ENCODE measurements at places on chromosomes 6 and 20.

GRCh38 chr20:23639490-23639958 lies 1.8 kb upstream of the CST3 start:
- no peak for DNase-seq

- DNase-seq, result no peak
Observed at GRCh38 chr6:83044091-83044768, 21.4 kb downstream of the UBE3D start.

DNA sequence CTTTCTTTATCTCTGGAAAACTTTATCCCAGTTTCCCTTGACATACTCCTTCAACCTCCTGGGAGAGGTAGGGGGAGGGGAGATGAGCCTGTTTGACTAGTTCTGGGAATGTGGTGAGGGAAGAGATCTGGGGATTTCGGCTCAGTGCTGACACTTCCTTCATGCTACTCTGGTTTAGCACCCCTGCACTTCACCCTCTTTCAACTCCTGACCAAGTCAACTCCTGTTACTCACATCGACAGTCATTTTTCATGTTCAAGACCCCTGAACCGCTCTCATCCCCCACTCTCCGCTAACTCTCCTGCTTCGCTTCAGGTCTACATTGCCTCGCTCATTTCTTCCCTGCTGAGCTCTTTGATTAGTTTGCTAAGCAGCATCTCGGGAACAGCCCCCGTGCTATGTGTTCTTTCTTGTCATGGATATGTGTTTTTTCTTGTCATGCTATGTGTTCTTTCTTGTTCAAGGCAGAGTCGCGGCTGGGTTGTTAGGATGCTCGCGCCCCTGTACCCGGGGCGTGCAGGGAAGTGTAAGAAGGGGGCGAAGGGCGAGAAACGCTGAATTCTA lies 16.6 kb upstream of the TRIM27 start:
- DNase-seq, result no peak

GRCh38 chr20:5776077-5776476 lies 25.9 kb downstream of the SHLD1 start:
- DNase-seq, result no peak

DNA sequence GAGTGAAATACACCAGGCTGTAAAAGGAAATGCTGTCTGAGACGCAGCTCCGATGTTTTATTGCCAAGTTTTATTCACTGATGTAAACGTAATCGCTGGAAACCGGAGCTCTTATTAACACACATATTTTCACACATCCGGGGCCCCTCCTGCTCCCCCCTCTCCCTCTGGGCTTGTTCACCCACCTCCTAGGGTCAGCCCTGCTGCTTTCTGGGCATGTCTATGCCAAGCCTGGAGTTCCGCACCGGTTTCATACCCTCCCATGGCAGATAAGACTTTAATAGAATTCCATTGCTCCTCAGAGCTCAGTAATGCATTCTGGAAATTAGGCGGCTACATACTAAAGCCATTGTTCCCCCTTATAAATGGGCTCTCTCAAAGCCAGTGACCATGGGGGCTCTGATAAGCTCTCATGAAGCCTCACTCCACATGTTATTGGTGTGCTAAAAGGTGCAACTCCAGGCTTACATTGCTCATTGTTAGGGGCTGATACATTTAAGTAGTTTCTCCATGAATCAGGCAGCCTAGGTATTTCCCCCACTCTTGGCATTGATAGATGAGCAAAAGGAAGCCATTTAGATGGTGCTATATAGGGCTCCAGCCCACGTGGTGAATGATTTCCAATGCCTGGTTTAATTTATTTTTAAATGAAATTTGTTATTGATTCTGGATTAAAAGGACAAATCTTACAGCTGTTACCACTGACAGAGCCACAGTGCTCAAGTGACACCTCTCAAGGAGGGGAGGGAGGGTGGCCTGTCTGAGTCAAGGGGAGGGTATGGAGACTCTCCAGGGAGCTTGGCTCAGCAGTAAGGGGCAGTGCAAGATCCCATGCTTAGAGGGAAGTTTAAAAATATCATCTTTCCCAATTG lies 4.5 kb upstream of the VSTM2L start:
- no peak for DNase-seq

DNA sequence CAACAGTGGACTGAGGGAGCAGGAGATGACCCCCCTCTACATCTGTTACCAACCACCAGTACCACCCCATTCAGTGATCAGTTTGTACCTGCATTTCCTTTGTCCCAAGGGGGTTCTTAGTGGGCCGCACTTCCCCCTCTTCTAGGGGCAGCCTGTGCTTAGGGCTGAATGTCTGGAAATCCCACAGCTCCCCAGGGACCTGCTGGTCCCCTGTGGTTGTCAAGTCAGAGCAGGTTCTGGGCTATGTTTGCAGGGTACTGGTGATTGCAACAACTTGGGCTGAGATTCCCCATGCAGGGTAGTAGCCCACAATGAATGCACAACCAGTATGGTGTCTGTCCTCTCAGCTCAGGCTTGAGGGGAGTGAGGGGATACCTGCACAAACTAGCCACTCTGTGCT lies 39.7 kb upstream of the COL10A1 start:
- DNase-seq, result no peak

DNA sequence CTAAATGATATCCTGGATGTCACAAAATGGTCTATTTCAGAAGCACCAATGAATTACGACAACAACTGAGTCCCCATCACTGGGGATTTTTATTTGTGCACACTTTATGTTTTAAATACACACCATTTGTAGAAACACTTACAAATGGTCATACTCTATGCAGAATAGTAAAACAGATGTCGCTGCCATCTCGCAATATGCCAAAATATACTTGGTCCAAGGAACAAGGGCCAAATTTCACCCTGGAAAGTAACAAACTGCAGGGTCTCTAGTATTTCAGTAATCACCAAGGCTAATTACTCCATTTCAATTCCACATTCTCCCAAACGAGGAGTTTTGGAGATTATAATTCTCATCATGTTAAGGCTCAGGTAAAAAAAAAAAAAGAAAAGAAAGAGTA lies 215.2 kb downstream of the LMBRD1 start:
- no peak for DNase-seq

DNA sequence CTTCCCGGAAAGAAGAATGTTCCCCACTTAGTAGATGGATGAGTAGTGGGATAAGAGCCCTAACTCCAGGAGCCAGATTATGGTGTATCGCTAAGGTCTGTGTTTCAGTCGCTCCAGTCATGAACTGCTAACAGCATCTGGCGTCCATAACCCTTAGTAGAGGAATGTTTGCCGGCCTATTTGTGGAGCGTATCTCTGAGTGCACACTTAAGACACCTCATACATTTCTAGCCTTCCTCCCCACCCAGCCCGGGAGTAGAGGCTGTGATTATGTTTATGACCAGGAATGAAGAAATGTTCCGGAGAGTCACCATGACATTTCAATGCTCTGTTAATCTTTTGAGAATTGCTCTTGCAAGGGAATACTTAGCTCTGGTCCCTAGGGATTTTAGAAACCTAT lies 251.1 kb upstream of the SOX4 start:
- DNase-seq, result no peak

GRCh38 chr6:113281431-113281830 lies 575.7 kb upstream of the MARCKS start:
- no peak for DNase-seq

GRCh38 chr6:37982317-37982716 lies 162.8 kb downstream of the ZFAND3 start:
- no peak for DNase-seq

DNA sequence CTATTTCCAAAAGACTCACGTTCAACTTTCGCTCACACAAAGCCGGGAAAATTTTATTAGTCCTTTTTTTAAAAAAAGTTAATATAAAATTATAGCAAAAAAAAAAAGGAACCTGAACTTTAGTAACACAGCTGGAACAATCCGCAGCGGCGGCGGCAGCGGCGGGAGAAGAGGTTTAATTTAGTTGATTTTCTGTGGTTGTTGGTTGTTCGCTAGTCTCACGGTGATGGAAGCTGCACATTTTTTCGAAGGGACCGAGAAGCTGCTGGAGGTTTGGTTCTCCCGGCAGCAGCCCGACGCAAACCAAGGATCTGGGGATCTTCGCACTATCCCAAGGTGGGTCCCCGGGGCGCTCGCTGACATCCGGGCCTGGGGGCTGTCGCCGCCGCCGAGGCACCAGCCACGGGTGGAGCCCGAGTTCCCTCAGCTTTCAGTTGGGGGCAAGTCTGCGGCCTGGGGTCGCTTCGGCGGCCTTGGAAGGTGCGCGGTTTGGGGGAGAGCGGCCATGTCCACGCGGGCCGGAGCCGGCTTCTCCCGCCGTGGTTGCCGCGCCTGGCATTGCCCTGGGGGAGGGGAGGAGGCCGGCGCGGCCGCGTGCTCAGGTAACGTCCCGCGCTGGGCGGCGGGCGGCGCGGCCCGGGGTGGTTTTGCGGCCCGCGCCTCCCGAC lies 429 bp downstream of the AMD1 start:
- DNase-seq, result no peak

DNA sequence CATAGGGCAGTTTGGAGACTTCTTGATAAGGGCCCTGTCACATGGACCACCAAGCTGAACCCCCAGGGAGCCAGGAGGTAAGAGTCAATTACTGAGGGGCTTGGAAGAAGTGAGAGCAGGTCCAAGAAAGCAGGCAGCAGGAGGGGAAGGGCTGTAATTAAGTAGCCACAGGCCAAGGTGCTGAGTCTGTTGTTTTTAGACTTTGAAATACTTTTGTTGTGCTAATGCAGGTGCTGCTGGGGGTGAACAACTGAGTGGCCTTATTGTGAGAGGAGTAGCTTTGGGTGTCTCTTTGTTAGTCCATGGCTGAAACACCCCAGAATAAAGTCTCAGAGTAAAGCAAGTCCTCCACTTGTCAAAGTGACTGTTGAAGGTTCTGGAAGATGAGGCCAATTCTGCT lies 267.0 kb upstream of the SUPT3H start:
- DNase-seq, result no peak

- no peak for DNase-seq
Observed at GRCh38 chr20:23412026-23412425, 9.3 kb downstream of the NAPB start.

- no peak for DNase-seq
Observed at GRCh38 chr6:10146715-10147451, 268.0 kb downstream of the TFAP2A start.

DNA sequence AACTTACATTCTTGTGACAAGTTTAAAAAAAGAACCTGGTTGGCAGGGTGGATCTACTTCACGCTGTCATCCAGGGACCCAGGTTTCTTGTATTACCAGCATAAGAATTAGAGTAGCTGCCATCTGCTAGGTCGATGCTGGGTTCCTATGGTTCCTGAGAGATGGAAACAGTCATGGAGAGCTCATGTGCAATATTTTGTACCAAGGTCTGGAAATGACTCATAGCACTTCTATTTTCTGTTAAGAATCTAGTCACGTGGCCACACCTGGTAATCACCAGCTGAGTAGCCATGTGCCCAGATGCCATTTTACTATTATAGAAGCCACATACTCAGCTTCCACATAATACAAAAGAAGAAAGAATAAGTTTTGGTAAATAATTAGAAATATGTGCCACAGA lies 171.3 kb downstream of the CD83 start:
- DNase-seq, result no peak

DNA sequence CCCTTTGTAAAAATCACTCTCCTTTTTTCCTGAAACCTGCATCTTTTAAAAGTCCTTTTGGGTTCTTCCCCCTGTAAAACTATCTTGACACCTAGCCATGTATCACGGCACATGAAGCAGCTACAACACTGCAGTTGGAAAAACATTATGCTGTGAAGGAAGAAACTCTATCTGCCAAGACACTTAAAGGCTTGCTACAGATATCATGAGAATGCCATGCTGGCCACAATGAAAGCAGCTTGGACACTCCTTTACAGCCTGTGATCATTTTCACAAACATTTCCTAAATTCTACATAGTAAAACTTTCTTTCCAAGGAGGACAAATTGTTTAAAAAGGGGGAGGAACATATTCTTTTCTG lies 31.8 kb downstream of the CNKSR3 start:
- no peak for DNase-seq

DNA sequence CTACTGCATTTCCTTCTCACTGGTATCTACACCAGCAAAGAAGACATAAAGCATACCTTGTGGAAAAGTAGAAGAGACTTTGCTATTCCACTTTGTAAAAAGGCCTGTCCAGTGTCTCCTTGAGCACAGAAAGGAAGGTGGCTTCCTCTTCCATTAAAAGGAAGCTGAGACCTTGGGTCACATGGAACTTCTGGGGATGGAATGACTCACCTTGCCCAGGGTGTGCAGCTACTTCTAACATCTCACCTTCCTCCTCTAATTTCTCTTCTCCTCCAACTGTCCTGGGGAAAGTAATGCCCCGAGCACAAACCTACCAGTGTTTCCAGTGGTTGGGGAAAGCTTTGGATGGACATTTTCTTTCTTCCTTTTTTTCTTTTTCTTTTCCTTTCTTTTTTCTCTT lies 848.8 kb upstream of the MAP3K7 start:
- no peak for DNase-seq

DNA sequence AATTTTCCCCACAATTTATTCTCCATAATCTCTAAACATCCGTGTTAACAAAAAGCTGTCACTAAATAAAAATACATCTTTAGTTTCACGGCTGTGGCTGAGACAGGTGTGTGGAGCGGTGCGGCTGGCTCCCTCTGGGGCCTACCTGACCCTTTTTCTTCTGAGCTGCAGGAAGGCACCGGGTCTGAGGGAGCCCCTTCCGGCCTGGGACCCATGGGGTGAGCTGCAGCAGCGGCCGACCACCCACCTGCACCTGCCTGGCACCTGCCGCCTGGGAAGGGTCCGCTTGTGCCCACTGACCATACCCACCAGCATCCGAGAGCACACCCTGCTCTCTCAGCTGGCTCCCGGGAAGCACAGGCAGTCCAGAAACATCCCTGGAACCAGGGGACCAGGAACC lies 41.5 kb upstream of the FNDC1 start:
- DNase-seq, result no peak

DNA sequence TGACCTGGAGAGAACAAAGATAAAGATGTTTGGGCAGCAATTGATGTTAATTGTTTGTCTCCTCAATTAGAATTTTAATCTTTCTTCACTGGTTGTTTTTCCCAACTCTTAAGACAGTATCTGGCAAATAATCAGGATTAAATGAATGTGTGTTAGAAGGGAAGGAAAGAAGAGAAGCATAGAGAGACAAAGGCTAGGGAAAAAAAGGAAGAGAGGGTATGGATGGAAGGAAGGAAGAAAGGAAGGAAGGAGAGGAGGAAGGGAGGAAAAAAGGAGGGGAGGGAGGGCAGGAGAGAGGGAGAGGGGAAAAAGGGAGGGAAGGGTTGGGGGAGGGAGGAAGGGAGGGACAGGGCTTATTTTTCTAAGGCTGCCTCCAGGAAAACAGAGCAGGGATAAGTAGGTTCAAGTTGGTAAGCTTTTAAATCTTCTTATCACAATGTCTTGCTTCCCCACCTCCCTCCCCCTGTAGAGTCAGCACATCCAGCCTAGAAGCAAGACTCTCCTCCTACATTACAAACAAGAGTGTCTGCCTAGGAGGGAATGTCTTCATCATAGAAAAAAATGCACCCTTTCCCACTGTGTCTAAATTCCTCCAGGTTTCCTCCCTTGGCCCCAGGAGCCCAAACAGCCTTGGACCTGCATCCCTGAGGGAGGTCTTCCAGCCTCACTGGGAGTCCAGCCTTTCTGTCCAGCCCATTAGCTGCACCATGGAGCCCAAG lies 447.8 kb upstream of the JARID2 start:
- no peak for DNase-seq

GRCh38 chr6:166736634-166737033 lies 109.6 kb upstream of the RPS6KA2 start:
- DNase-seq, result no peak

Measured in heart left ventricle (tissue), 16 donors.